HFF-Myc (cell line): ENCODE measurements at places on chromosomes 12 and 14.
A peak's percentile ranks its signal among the peaks of the same experiment; 100 is the strongest.

GRCh38 chr14:72605096-72605920, 288.6 kb downstream of the DPF3 start:
- DNase-seq: no peak

DNA sequence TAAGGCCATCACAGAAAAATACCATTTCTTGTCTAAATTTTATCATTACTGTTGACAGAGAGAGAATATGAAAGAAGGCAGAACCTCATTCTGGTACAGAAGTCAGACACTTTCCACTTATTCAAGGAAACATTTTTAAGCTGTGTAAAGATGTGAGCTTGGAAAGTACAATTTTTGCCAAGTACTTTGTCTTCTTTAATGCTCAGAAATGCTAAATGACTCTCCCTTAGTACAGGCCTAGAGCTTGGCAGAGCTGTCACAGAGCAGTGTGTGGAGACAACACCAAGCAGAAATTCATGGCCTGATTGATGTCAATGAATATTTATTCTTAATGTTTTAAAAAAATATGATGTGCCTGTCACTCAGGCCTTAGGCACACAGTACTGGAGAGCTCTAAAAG, 20.7 kb downstream of the NT5DC3 start:
- DNase-seq: no peak

GRCh38 chr12:105418821-105419291, 88.4 kb downstream of the C12orf75 start:
- peak; percentile 47 for DNase-seq

DNA sequence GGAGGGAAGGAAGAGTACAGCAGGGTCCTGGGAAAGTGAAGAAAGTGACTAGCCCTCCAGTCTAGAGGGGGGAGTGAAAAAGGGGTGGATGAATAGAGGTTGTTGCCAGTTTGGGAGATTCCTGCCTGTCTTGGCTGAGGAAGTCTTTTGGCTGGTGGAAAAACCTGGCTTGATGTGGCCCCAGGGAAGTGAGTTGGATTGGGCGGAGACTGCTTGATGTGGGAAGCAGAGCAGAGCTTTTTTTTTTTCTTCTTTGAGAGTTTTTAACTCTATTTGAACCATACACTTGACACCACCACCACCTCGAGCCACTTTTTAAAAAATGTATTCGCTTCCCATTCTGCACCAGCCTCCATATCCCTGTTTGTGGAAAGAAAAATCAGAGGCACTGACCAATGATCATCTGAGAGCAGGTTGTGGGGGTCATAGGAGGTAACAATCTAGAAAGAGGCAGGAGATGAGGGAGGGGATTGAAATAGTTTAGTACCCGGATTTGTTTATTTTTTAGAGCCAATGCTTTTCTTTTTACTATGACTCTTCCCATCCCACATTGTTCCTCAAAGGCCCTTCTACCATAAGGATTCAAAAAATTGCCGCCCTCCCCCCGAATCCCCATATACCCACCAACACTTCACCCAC, 690 bp upstream of the DTX3 start:
- no peak for DNase-seq

DNA sequence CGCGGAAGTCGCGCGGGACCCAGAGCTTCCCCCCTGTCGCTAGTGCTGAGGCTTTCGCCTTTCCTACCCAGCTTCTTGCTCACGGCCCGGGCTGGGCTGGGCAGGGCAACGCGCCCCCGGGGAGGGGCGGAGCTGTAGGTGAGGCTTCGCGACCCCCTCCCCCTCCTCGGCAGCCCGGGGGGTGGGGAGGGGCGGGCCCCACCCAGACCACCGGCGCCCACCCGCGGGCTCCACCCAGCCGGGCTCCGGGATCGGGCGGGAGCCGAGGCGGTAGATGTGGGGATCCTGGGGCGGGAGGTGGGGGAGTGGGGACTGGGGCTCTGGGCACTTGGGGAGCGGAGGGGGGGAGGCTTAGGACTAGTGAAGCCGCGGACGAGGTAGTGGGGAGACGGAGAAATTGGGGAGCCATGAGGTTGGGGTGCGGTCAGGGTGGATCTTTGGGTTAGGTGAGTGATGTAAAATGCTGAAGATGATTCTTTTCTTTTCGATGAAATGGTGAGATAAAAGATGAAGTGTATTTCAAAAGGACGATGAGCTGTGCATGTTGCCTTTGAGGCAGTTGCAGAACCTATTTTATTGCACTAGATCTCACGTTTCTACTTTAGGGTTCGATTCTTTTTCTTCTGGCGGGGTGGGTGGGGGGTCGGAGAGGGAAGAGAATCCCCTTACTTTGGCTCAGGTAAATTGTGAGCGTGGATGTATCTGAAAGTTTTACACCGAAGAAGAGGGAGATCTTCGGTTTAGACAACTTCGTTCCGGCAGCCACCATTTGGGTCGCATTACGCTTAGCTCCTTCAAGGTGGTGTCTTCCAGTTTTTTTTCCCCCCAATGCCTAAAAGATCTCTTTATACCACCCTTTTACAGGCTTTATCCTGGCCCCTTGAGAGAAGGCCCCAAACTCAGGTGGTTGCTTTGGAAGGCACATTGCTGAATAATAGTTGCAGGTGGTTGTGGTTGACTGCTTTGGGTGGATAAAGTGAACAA, 619 bp downstream of the ERC1 start:
- no peak for DNase-seq

DNA sequence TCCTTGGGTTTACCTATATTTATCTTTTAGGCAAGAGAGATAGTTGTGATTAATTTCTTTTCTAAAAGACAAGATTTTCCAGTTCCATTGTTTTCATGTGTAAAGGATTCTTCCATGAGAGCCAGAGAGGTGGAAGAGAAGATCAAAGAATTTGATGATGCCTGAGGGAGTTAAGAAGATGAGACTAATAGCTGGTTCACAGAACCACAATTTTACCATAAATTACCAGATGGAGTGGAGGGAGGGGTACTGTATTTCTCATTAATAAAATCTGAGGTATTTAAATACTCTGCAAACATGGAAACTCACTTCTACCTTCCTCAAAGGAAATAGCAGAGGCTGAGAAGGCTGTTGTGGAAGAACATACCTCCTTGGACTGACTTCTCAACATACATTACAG, 34.6 kb downstream of the ALKBH1 start:
- DNase-seq: no peak
